ENCODE measurements at places on chromosomes 5 and 9. TPM values are rescaled to one million over a fixed set of nuclear protein-coding genes. Genes with fewer than 3 reads are reported as not detected.

The OTP gene
- not detected for polyA plus RNA-seq

The LHFPL2 gene
- 8.0 TPM for polyA plus RNA-seq

The EXOSC2 gene
- 17.2 TPM for polyA plus RNA-seq

The ANKRD55 gene
- not detected for polyA plus RNA-seq

The CCDC192 gene
- 0.30 TPM for polyA plus RNA-seq

The RPL37 gene
- polyA plus RNA-seq, result 731 TPM

The EQTN gene
- polyA plus RNA-seq, result not detected

The MYORG gene
- 0.73 TPM for polyA plus RNA-seq

The EIF4EBP3 gene
- 14.5 TPM for polyA plus RNA-seq
